ENCODE measurements at places on chromosomes 6 and 20. TPM values are rescaled to one million over a fixed set of nuclear protein-coding genes. Genes with fewer than 3 reads are reported as not detected.

The FERMT1 gene
- 5.2 TPM for total RNA-seq

The PTPRT gene
- total RNA-seq, result 10.7 TPM

The SPATA25 gene
- total RNA-seq, result 3.0 TPM

The PSORS1C2 gene
- total RNA-seq, result not detected

The C20orf141 gene
- not detected for total RNA-seq

The RAET1G gene
- total RNA-seq, result not detected

The JPH2 gene
- 2.5 TPM for total RNA-seq

The AP5S1 gene
- total RNA-seq, result 10.3 TPM

The MED23 gene
- total RNA-seq, result 55.1 TPM

The POU5F1 gene
- 0.59 TPM for total RNA-seq

The TRAPPC3L gene
- total RNA-seq, result 0.33 TPM

The RSPO4 gene
- 0.39 TPM for total RNA-seq

The FAXC gene
- total RNA-seq, result 11.7 TPM

The FIG4 gene
- total RNA-seq, result 38.5 TPM

The GHRH gene
- not detected for total RNA-seq

The PLEKHG1 gene
- 34.4 TPM for total RNA-seq

The SDCBP2 gene
- 8.7 TPM for total RNA-seq

The SLC17A2 gene
- total RNA-seq, result not detected

The ARMC2 gene
- 15.1 TPM for total RNA-seq

The PDE7B gene
- total RNA-seq, result 16.3 TPM

The SLC26A8 gene
- 4.4 TPM for total RNA-seq

The FGD2 gene
- total RNA-seq, result 6.7 TPM

The KAT14 gene
- total RNA-seq, result 19.6 TPM

The CDK19 gene
- total RNA-seq, result 19.7 TPM

The APOM gene
- 5.7 TPM for total RNA-seq

The CCR6 gene
- 0.17 TPM for total RNA-seq

The TRIM31 gene
- not detected for total RNA-seq
